SK-N-MC (cell line): ENCODE measurements at places on chromosomes 2 and 18.

GRCh38 chr2:167861574-167862193, 385.7 kb downstream of the STK39 start:
- no peak for DNase-seq

DNA sequence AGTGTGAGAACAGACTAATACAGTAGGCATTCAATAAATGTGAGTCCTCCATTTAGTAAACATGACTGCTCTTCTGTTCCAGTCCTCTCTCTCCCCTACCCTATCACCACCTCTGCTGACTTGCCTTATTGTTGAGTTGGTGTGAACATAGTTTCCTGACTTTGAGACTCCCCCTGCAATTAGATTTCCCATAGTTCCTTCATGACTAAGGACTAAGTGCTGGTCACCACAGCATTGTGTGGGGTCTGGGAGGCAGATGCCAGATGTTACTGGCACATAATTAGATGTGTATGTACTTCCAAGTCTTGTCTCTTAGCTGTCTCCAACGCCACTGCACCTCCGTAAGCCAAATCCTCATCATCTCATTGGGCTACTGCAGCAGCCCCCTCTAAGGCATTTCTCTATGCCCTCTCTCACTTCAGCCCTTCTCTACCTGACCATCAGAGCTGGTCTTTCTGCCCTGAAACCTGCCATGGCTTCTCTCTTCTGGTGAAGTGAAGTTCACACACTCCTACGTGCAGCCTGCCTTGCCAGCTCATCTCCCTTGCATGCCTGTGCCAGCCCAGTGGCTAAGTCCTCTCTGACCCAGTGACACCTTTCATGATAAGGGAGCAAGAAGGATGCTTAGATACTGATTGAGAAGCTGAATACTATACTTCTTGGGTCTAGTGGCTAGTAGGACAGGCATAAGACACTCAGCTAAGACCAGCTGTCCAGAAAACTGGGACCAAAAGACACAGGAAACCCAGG, 81.6 kb upstream of the ALPP start:
- DNase-seq, result no peak

GRCh38 chr2:43044093-43044681, 182.2 kb downstream of the ZFP36L2 start:
- DNase-seq, result no peak

DNA sequence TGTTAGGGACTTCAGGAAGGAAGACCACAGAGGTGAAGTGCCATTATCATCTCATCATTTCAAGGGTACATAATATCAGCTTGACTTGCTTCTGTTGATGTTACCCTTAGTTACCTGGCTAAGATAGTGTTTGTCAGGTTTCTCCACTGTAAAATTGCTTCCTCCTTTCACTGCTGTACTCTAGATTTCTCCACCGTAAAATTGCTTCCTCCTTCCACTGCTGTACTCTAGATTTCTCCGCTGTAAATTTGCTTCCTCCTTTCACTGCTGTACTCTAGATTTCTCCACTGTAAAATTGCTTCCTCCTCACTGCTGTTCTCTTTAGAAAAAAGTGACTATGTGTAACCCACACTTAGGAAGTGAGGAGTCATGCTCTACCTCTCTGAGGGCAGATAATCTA, 1460.3 kb downstream of the SUCLG1 start:
- DNase-seq, result no peak

- DNase-seq, result no peak
Observed at GRCh38 chr2:73092146-73092783, 20.5 kb downstream of the RAB11FIP5 start.

GRCh38 chr18:8744656-8745055, 39.3 kb downstream of the MTCL1 start:
- no peak for DNase-seq

GRCh38 chr2:67057901-67058703, 339.0 kb upstream of the ETAA1 start:
- DNase-seq, result no peak
